Pulmonary artery endothelial cell (primary cell): ENCODE measurements at places on chromosomes 1 and 21.

GRCh38 chr1:218384581-218384993 is 39.5 kb downstream of the TGFB2 start:
- DNase-seq = no peak

DNA sequence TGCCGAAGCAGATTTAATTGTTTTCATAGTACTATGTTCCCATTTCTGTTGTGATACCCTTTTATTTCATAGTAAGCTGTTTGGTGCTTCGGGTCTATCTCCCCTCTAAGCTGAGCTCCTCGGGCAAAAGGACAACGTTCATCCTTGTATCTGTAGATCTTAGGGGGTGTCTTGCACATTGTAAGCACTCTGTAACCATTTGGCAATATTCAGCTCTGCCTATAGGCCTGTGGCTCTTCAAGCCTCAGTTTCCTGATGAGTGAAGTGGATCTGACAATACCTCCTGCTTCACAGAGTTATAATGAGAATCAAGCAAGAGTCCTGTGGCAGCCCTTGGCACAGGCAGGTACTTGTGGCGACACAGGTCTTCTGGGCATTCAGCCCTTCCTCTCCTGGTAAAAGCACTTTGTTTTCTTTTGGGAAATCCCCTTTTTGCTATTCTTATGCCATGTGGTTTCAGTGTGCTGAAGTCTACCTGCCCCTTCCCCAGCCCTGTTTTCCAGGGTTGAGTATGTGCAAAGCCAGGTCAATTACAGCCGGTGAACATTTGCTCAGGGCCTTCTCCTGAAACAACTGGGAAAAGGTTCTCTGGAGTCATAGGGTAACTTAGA is 8.5 kb upstream of the EXO1 start:
- no peak for DNase-seq

- DNase-seq = no peak
These were observed 12.8 kb downstream of the KCNJ15 start for GRCh38 chr21:38269576-38269936.

GRCh38 chr1:87327376-87328271 is 1.1 kb upstream of the LMO4 start:
- DNase-seq = no peak

DNA sequence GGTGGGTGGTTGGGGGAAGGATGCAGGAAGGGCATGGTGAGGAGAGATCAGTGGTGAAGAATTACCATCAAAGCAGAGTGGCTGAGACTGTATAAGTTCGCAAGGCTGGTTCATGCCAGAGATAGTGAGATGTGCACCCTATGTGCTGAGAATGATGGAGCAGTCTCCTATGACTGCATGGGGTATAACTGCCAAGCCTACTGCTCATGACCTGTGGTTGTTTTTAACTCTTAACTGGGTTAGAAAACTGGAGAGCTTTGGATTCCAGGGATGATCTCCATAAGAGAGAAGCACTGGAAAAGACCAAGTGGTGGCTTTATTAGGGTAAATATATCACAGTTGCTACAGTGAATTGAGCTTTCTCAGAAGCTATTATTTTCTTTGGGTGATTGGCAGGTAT is 16.2 kb downstream of the WNT2B start:
- no peak for DNase-seq

DNA sequence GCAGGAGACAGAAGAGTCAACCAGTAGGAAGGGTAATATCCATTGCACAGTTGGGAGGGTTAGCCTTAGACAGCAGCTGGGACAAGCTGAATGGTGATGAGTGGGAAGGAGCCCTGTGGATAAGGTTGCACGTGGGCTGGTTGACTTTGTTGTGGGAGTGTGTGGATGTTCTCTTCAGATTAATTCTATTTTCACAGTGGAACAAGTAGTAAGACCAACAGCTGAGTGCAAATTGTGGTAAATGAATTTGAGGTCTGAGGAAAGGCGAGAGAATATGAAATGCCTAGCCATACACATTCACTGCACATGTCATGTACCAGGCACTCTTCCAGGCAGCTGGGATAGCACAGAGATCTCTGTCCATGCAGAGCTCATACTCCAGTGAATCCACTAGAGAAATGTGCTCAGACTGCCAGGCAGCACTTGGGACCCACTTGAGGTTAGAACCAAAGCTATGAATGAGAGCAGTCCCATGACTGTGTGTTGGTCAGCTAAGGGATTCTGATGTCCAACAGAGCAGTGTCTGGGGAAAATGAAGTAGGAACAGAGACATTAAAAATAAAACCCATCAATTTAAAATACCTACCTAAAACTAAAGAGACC is 25.2 kb upstream of the VTCN1 start:
- DNase-seq = no peak

DNA sequence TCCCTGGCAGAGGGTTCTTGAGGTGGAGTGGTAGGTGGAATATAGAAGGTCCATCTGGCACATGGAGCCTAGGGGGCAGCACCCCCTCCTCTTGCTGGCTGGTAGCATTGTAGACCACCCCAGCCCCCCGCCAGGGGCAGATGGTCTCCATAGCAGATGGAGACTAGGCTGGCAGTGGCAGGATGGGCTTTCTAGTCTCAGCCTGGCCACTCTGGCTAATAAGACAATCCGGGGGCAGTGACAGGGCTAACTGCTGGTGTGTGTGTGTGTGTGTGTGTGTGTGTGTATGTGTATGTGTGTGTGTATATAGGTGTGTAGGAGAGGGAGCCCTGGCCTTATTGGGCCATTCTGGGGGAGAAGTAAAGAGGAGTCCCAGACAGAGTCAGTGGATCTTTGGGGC is 16.1 kb downstream of the UTP11 start:
- DNase-seq = no peak

DNA sequence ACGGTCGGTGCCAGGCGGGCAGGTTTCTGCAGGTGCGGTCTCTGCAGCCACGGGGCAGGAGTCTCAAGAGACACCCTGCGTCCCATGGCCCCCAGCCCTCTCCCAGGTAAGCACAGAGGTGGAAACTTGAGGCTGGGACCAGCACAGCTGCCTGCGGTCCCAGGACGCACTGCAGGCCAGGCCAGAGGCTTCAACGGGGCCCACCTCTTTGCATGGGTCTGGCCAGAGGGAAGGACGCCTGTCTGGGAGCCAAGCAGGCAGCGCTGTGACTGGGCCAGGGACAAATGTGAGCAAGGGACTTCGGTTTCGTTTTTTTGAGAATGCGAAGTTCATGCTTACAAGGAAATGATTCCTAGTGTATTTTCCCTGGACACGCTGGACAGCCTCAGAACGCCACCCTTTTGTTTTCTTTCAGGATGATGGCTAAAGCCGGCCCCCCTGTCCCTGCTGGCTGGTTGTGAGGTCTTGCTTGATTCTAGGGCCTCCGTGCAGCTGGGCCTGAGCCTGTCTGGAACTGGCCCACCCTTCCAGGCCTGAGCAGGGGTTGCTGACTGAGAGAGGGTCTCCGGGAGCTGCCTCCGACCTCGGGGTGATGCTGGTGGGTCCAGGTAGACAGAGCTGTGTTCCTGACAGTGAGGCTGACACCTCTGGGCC is 38.3 kb downstream of the MORN1 start:
- no peak for DNase-seq

GRCh38 chr1:205933671-205934618 is 9.3 kb downstream of the SLC26A9 start:
- peak; percentile 63 for DNase-seq

DNA sequence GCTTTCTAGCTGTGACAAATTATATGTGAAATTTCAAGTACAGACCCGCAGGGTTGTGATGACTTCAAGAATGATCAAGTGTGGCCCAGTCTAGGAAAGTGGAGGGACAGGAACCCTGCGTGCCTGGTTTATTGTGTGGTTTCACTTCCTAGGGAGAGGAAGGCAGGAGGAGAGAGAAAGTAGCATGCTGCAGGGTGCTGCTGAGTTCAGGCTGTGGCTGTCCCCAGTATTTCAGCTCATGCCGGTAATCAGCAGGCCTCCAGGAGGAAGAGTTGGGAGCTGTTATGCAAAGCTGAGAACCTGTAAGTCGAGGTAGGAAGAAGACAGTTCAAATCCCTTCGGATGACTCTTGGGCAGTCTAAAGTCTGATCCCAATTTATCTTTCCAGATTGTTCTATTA is 140.4 kb downstream of the ROR1 start:
- DNase-seq = no peak

DNA sequence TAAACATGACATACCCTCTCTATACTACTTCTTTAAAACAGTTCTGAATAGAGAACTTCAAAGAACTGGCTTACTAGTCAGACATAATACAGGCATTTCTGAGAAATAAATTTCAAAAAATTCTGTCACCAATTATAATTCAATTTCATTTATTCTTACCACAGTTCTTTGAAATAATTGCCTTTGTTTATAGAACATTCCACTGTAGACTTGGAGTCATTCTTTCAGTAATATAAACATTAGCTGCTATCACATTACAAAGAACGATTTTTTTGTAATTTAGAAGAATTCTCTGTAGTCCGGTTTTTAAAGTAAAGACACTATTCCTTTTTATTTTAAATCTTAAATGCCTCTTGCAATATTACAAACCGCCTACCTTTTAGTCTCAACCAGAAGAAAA is 146.4 kb upstream of the COL11A1 start:
- no peak for DNase-seq

GRCh38 chr1:22163137-22163536 is 20.2 kb upstream of the WNT4 start:
- DNase-seq = no peak

DNA sequence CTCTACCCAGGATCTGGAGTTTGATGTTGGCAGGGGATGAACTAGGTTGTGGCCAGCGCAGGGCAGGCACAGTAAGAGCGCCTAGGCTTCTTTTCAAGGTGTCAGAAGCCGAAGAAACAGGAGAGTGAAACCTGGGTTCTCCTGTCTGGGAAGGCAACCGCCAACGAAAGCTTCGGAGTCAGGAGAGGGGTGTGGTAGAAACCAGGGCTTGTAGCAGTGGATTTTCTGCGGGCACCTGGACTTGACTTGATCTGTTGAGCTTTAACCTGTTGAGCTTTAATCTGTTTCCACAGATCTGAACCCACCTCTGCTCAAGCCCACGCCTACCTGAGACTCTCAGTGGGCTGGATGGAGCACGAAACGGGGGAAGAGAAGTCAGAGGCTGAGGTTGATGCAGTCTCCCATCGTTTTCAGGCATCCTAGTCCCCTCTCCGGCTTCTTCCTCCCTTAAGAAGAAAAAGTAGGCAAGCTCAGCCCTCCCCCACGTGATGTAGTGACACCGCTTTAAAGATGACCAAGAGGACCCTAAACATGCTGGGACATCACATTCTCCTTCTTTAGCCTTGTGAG is 9.3 kb downstream of the HLX start:
- DNase-seq = no peak

GRCh38 chr1:185774394-185774793 is 40.2 kb downstream of the HMCN1 start:
- DNase-seq = no peak

DNA sequence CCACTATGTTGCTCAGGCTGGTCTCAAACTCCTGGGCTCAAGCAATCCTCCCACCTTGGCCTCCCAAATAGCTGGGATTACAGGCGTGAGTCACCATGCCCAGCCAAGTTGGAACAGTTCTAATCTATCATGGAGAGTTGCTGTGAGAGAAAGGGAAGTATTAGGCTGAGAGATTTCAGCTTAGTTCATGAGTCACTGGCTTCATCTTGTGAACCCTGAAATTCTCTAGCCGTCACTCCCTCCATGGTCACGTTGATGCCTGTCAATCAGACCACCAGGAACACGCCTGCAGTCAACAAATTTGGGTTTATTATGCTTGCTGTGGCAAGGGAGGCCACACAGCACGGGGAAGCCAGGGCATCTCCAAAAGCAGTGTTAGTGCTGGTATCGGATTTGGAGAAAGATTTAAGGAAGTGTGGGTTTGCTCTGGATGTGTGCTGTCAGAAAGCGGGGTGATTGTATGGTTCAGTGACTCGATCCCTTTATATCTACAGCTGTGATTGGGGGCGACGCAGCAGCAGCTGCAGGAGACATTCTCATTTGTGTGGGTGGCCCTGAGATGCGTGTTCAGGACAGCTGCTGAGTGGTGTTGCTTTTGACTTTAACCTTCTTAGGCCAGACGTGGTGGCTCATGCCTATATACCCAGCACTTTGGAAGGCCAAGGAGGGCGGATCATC is 18.7 kb downstream of the UQCRHL start:
- no peak for DNase-seq

- peak; percentile 64 for DNase-seq
These were observed 292.2 kb downstream of the SMYD3 start for GRCh38 chr1:246214708-246215509.

DNA sequence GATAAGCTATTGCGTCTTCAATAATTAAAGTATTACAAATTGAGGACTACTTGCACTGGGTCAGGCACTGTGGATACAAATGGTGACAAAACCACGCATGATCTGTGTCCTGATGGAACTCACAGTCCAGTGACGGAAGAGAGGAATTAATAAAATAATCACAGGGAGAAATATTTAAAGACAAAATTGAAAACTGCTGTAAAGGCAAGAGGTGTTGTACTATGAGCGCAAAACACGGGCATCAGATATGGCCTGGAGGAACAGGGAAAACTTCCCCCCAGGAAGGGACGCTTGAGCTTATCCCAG is 16.6 kb upstream of the SLAMF6 start:
- DNase-seq = no peak
